Left lobe of liver (tissue), 2 donors: ENCODE measurements at places on chromosomes 6 and 20.

- no peak for DNase-seq
Observed at GRCh38 chr6:105250533-105250932, 70.7 kb upstream of the POPDC3 start.

DNA sequence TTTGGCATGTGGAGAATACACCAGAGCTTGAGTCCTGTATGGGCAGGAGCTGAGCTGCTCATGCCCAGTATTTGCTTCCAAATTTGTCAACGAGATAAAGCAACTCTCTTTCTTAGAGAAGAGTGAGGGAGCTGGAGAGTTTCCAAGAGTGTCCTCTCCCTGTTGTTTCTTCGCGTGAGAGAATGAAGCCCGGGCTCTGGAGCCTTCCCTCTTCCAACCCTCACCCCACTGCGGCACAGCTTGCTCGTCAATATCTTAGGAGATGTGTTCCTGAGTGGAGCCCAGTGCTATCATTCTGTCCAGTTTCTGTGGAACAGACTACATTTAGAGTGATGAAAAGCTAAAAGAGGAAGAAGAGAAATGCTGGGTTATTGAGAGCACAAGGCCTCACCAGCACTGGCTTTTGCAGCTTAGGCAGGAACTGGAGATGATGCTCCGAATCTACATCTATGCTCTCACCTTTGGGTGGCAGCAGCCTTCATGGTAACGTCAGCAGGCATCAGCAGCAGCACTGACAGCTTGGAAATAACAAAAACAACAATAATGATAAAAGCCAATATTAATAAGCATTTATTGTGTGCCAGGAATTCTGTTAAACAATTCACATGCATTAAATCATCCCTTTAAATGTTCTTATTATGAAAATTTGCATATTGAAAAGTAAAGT lies 66.5 kb upstream of the TFB1M start:
- DNase-seq: no peak

DNA sequence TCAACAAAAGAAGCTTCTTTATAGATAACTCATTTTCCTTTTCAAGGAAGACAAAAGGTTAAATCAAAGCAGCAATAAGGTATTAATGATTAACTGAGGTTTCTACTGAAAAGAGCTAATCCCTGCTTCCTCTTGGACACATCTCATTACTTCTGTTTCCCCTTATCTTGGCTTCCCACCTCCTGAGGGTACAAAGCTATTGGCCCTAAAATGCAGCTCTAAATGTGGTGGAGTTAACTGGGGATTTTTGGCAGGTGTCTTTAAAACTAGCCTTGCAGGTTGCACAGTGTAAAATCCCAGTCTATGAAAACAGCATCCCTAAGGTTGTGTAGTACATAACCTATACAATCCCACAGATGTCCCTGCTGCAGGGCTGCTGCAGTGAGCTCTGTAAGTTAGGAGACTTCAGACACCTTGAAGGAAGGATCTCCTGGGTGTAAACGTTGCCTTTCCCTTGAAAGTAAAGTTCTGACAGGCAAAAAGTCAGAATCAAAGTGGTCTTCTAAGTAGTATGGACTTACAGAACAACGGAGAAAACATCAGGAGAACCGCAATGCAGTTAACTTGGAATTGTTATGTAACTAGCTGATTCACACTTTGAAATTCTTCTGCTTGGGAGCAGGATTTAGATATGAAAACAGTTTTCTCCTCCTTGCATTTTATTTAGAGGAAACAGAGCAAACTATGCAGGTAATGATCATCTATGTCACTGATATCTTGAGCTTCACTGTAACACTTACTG lies 71.7 kb upstream of the TRAF3IP2 start:
- no peak for DNase-seq

DNA sequence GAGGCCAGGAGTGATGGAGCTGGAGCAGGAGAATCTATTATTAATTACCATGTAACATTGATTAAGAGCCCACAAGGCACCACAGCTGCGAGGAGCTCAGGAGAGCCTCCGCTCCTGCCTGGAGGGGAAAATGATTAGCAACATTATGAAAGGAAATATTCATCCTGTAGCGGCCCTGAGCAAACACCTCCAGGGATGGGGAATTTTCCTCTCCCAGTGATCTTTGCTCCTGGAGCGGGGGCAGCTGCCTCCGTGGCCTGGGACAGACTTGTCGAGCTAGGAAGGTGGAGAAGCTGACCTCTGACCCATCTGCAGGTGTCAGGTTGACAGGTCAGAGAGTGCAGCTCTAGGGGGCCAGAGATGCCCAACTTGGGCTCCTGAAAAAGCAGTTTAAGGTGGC lies 40.1 kb upstream of the SIRPA start:
- no peak for DNase-seq

DNA sequence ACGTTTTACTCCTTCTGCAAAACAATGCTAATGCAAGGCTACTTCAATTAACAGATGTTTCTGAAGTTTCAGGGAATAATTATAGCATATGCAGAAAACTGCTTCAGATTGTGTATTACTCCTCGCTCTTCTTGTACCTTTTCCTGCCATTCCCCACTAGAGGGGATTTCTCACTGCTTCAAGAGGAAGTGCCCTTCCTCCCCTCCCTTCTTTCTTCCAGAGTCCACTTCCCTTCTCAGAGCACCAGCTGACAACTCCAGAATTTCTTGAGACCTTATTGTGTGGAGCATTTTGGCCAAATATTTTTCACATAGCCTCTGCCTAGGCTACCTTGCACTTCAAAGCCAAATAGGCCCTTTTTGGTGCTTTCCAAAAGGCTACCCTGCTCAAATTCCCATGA lies 12.7 kb upstream of the MCUR1 start:
- DNase-seq: no peak
